ENCODE measurements at places on chromosomes 16 and 17.

GRCh38 chr17:8345951-8346665 lies 6.5 kb downstream of the ODF4 start:
- no peak for DNase-seq

GRCh38 chr16:56198006-56198754 lies 6.9 kb downstream of the GNAO1 start:
- DNase-seq, result no peak

- no peak for DNase-seq
Measured at GRCh38 chr17:74196541-74197317, 6.7 kb upstream of the RPL38 start.

DNA sequence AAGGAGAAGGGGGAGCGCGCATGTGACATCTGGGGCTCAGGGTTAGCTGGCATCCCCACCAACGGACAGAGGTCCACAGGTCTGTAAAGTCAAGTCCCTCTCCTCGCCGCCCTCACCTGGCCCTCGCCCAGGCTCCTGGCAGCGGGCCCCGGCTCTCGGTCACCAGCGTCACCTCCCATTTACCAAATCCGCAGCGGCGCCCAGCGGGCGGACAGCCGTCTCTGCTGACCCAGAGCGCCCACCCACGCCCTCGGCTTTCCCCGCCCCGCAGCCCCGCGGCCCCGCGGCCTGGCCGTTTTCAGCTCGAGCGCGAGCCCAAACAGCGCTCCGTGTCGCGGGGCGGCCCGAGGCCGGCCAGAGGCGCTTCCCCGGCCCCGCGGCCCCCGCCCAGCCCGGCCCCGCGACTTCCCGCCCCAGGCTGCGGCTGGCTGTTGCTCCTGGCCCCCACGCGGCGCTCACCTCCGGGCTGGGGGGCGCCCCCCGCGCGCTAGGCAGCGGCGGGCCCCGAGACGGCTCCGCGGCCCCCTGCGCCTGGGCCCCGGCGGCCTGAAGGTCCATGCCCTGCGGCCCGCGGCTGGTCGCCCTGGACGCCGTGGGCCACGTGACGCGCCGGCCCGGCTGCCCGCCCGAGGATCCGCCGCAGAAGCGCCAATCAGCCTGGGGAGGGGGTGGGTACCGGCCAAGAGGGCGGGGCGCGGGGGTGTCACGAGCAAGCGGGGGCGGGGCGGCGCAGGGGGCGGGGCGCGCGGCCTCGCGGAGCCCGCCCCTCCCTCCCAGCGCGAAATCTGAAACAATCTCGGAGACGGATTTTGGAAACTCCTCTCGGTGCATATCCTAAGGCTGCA lies at the start of gene COPRS:
Gene COPRS (minus strand): TSS at position 603 of the 845 bp plus-strand sequence. CDS start 45 bp downstream, at position 558.
- DNase-seq, result peak; percentile 65
